ENCODE measurements at places on chromosomes 16 and 17.

- DNase-seq, result peak; percentile 62
Measured at GRCh38 chr17:74737299-74738050, 419 bp downstream of the RAB37 start.

GRCh38 chr17:27529230-27529796 lies 73.1 kb downstream of the KSR1 start:
- no peak for DNase-seq

GRCh38 chr16:24737391-24737871 lies 8.0 kb downstream of the TNRC6A start:
- DNase-seq, result no peak

DNA sequence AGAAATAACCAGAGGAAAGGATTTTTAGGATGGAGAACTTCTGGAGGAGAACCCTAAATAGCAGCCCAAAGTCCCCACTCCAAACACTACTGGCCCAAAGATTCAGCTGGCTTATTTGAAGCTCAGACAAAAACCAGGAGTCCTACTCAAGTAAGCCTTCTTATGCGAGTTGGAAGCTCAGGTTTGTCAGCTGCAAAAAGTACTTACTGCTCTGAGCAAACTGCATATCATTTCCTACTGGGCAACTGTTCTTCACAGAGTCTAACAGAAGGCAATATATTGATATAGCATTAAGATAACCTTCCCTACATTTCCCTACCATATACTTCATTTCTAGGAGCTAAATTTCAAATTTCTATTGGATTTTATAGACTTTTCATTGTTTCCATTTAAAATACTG lies 76.1 kb upstream of the CORO6 start:
- no peak for DNase-seq

DNA sequence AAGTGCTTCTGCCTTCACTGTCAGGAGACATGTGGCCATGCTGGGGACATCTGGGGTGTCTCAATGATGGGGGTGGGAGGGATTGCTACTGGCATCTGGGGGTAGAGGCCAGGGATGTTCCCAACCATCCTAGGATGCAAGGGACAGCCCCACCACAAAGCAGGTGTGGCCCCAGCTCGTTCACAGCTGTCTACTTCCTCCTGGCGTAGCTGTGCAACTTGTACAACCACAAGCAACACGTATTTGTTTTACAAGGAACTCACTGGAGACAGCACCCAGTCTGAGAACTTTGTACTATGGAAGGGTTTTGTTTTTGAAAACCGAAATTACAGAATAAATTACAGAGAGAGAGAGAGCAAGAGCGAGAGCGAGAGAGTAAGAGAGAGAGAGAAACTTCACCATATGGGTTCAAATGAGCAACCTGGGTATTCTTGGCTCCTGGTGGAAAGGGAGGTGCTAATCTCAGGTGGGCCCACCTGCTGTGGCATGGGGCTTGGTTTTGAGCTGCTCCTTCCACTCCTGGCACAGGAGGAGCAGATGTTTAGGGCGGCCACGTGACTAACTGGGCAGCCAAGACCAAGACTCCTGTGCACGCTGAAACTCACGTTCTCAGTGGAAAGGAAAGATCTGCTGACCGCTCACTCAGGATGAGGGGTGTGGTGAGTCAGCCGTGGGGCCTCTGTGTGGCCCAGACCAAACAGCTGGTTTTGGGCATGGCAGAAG lies 17.5 kb upstream of the TNFRSF13B start:
- no peak for DNase-seq

- no peak for DNase-seq
Measured at GRCh38 chr17:79033046-79033616, 9.2 kb downstream of the C1QTNF1 start.

DNA sequence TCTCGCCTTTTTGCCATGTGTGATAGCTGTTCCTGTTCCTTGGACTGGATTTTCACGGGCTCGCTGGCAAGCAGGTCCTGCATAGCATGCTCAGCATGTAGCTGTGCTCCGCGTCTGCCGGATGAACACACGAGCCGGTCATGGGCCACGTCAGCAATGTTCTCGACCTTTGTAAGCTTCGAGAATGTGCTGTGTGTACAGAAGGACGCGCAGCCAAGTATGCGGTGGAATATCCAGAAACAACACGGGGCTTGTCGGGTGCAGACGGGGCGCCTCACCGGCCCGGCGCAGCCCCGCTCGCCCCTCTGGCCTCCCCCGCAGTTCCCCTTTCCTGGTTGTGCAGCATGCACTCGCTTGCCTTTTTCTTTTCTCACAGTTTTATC lies 42.2 kb downstream of the RPTOR start:
- no peak for DNase-seq

DNA sequence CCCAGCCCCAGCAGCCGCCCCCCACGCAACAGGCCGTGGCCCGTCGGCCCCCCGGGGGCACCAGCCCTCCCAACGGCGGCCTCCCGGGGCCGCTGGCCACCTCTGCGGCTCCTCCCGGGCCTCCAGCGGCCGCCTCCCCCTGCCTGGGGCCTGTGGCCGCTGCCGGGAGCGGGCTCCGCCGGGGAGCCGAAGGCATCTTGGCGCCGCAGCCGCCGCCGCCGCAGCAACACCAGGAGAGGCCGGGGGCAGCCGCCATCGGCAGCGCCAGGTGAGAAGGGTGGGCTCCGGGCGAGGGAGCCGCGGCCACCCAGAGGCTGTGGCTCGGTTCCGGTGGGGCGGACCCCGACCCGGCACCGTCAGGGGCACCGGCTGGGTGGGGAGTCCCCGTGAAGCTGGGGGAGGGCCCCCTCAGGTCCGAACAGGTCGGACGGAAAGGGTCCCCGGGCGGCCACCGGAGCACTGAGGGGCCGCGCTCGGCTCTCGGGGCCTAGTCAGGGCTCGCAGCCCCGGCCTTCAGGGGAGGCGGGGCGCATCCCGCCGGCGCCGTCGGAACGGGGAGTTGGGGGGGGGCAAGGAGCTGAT lies 583 bp downstream of the ATXN2L start:
- peak; percentile 39 for DNase-seq

- DNase-seq, result no peak
Measured at GRCh38 chr17:11618861-11619566, 20.7 kb downstream of the DNAH9 start.

DNA sequence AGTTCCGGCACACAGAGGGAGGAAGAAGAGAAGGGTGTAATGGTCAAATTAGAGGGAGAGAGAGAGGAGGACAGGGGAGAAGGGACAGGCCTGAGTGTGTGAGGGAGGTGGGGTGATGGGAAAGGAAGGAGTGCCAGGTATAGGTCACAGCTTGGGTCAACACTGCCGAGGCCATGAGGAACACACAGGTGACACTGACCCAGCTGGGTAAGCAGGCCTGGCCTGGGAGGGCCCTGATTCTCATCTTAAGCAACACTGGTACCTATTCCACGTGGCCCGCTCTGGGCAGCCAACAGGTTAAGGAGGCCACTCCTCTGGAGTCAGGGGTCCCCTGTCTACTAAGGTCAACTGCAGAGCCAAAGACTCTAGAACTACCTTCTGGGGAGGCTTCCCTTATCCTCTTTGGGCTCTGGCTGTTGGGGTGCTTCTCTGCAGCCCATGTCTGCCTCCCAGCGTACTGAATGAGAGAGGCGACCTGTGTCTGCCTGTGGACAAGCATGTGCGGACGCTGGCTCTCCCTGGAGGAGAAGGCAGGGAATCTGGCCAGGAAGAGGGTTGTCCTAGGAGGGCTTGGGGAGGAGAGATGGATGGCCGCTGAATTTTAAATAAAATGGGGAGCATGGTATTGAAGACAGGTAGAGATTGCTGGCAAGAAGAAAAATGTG lies 57.6 kb downstream of the RGS9 start:
- no peak for DNase-seq

DNA sequence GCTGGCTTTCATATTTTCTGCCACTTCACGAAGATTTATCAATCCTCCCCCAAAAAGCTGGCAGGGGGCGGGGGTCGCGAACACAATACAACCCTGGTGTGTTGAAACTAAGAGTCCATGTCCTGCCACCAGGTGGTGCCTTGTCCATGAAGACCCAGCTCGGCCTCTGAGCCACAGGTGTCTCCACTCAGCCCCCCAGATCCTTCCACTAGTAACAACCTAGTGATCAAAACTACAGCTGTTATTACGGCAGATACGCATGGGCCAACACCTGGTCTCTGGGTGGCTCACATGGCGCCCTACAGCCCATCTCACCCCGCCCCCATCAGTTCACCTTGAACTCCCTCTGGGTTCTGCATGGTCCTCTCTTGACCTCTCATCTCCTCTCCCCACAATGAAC lies 27.7 kb downstream of the USP7 start:
- DNase-seq, result no peak

- no peak for DNase-seq
Measured at GRCh38 chr17:78357672-78358537, 2.0 kb downstream of the SOCS3 start.

DNA sequence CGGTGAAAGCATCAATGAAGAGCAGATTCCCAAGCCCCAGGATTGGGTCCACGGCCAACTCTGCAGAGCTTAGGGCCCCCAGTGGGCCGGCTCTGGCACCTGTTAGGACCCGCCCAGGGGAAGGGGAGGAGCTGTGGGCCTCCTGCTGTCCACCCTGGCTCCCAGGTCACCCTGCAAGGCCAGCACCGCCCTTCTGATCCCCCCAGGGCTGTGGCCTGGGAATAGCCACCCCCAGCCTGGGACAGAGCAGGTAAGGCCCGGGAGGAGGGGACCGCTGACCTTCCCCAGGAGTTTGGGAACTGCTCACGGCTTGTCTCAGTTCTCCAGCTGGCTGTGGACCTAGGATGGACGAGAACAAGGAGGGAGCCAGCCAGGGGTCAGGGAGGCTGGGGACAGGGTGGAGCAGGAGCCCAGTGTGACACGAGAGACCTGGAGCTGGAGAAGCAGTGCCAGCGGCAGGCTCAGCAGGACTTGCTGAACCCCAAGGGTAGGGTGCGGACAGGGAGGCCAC lies 39.3 kb upstream of the SLC38A10 start:
- DNase-seq, result no peak

GRCh38 chr17:82050761-82051641 lies 610 bp downstream of the RFNG start:
- no peak for DNase-seq

- no peak for DNase-seq
Measured at GRCh38 chr16:88298181-88298832, 84.5 kb upstream of the ZNF469 start.

- no peak for DNase-seq
Measured at GRCh38 chr17:33171931-33172330, 121.2 kb downstream of the ASIC2 start.

- DNase-seq, result no peak
Measured at GRCh38 chr17:73690676-73691075, 46.4 kb upstream of the SDK2 start.

DNA sequence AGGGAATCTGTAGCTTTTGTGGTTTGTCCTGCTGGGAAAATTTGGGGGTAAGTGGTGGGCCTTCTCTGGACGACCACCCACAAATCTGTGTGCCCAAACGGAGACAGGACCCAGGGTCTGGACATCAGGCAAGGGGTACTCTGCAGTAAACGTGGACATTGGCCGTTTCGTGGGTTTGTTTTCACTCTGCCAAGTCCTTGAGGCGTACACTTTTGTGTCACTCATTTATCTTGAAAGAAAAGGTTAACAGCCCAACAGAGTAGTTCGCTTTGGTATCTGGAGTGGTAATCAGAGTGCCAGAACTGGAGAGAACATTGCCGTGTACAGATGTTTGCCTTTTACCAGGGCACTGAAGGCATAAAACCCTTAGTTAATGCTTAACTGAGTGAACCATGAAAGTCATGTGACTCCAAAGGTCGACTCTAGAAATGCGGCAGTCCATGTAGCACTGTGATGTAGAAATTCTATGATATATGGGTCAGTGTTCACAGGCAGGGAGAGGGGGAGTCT lies 15.4 kb downstream of the NAA60 start:
- DNase-seq, result peak; percentile 8

GRCh38 chr17:55420067-55420775 lies 1.4 kb downstream of the MMD start:
- no peak for DNase-seq

- no peak for DNase-seq
Measured at GRCh38 chr16:19084139-19084538, 16.7 kb downstream of the COQ7 start.

- no peak for DNase-seq
Measured at GRCh38 chr17:34269969-34270368, at the start of gene CCL7. TSS of gene CCL7 (plus strand) at chr17:34270221. CDS start at chr17:34270291, 70 bp downstream.

DNA sequence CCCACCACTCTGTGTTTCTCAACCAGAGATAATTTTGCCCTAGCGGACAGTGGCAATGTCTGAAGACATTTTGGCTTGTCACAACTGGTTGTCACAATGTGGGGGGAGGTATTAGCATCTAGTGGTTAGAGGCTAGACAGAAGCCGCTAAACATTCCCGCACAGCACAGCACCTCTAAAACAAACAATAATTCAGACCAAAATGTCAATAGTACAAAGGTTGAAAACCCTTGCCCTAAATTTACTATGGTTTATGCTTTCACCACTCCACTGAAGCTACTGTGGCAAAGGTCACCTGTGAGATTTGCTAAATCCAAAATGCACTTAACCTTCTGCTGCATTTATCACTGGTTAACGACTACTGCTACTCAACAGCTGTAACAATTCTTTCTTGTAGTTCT lies 14.1 kb downstream of the NUP88 start:
- no peak for DNase-seq

GRCh38 chr16:67441907-67442306 lies 11.0 kb downstream of the HSD11B2 start:
- DNase-seq, result no peak

DNA sequence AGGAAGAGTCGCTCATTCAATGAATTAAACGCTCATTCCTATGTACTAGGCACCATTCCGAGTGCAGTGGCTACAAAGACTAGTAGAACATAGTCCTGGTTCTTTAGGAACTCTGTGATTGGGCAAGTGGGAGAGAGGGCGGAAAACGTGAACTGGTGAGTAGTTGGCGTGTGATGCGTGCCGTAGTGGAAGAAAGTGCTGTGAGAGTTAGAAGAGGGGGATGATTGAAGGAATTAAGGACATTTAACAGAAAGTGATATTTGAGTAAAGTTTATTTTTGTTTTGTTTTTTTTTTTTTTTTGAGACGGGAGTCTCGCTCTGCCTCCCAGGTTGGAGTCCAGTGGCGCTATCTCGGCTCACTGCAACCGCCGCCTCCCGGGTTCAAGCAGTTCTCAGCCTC lies 7.9 kb upstream of the SLFN14 start:
- no peak for DNase-seq

DNA sequence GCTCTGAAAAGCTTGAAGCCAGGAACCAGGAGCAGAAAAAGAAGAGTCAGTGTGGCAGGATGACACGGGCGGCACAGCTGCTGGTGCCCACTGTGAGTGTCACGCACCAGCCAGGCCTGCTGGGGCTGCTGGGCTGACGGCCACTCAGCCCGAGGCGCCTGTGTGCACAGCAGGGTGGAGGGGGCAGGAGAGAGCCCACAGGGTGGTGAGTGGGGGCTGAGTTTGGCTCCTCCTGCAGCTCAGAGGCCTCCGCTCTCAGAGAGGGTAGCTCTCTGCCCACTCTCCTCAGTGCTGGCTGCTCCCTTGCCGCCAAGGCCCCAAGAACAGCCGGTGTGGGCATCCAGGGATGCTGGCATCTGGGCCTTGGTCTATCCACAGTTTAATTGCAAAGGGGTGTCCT lies 59.6 kb downstream of the GSG1L start:
- DNase-seq, result no peak

GRCh38 chr17:75412455-75413317 lies 7.2 kb upstream of the GRB2 start:
- DNase-seq, result peak; percentile 66

GRCh38 chr17:17624741-17625140 lies 33.2 kb upstream of the PEMT start:
- DNase-seq, result no peak

Data from CD4-positive, alpha-beta T cell (primary cell).